RPMI7951 (cell line): ENCODE measurements at places on chromosomes 4 and X. TPM values are rescaled to one million over a fixed set of nuclear protein-coding genes. Genes with fewer than 3 reads are reported as not detected.

HS6ST2 gene
- not detected in 2 replicates for total RNA-seq

CHRDL1 gene
- 35.4 and 35.6 TPM in 2 replicates for total RNA-seq

VCX3A gene
- total RNA-seq, result not detected in 2 replicates

PAGE1 gene
- total RNA-seq, result 1.1 and 2.7 TPM in 2 replicates

ZNF630 gene
- 3.5 and 3.7 TPM in 2 replicates for total RNA-seq

IL21 gene
- not detected in 2 replicates for total RNA-seq

CLDN34 gene
- total RNA-seq, result 0.29 TPM in 1 of 2 replicates, not detected in the other

TMPRSS11E gene
- total RNA-seq, result not detected in 2 replicates

TECRL gene
- not detected in 2 replicates for total RNA-seq

XPNPEP2 gene
- total RNA-seq, result not detected in 2 replicates

SSX2B gene
- total RNA-seq, result 2.5 and 3.7 TPM in 2 replicates

LANCL3 gene
- 0.72 and 1.1 TPM in 2 replicates for total RNA-seq

SLC25A6 gene
- total RNA-seq, result 89.4 and 116 TPM in 2 replicates

SMIM10 gene
- 5.8 and 8.2 TPM in 2 replicates for total RNA-seq

WFS1 gene
- 28.4 and 29.4 TPM in 2 replicates for total RNA-seq

MAOA gene
- 0.29 and 0.72 TPM in 2 replicates for total RNA-seq

JADE1 gene
- 13.7 and 16.5 TPM in 2 replicates for total RNA-seq

GPR34 gene
- total RNA-seq, result not detected in 2 replicates

RBM46 gene
- not detected in 2 replicates for total RNA-seq

PNCK gene
- total RNA-seq, result not detected in 2 replicates

GLRA3 gene
- total RNA-seq, result not detected in 2 replicates

H2BW1 gene
- not detected in 2 replicates for total RNA-seq

FGF13 gene
- total RNA-seq, result 0.10 and 0.12 TPM in 2 replicates

PWWP3B gene
- total RNA-seq, result not detected in 2 replicates

GDI1 gene
- total RNA-seq, result 58.0 and 58.6 TPM in 2 replicates

BTC gene
- 0.12 and 0.20 TPM in 2 replicates for total RNA-seq

PCDH7 gene
- 0.60 and 1.2 TPM in 2 replicates for total RNA-seq

UGT2B10 gene
- not detected in 2 replicates for total RNA-seq

DGKK gene
- not detected in 2 replicates for total RNA-seq

NSG1 gene
- total RNA-seq, result not detected in 2 replicates

STPG2 gene
- total RNA-seq, result not detected in 2 replicates

FGG gene
- total RNA-seq, result not detected in 2 replicates

WAS gene
- total RNA-seq, result 0.84 and 1.5 TPM in 2 replicates

ADAD1 gene
- not detected in 2 replicates for total RNA-seq

ZCCHC12 gene
- not detected in 2 replicates for total RNA-seq

LRCH2 gene
- not detected in 2 replicates for total RNA-seq

RAB9B gene
- total RNA-seq, result under 0.01 TPM in 1 of 2 replicates, not detected in the other

STBD1 gene
- total RNA-seq, result 10.1 and 12.0 TPM in 2 replicates

USP53 gene
- total RNA-seq, result 7.9 and 11.9 TPM in 2 replicates

INPP4B gene
- 11.7 and 14.1 TPM in 2 replicates for total RNA-seq

ANK2 gene
- 7.0 and 10.5 TPM in 2 replicates for total RNA-seq

MAP7D2 gene
- total RNA-seq, result 0.60 and 0.88 TPM in 2 replicates

NEXMIF gene
- total RNA-seq, result not detected in 2 replicates

PNMA3 gene
- not detected in 2 replicates for total RNA-seq

RASSF6 gene
- total RNA-seq, result under 0.01 and 0.12 TPM in 2 replicates

PASD1 gene
- total RNA-seq, result not detected in 2 replicates

ABLIM2 gene
- total RNA-seq, result under 0.01 and 0.29 TPM in 2 replicates

IL13RA2 gene
- total RNA-seq, result 59.2 and 67.6 TPM in 2 replicates

REELD1 gene
- not detected in 2 replicates for total RNA-seq

ACOX3 gene
- total RNA-seq, result 10.7 and 12.6 TPM in 2 replicates

RNF212 gene
- not detected in 2 replicates for total RNA-seq

RHOH gene
- not detected in 2 replicates for total RNA-seq

ZNF518B gene
- 16.3 and 28.6 TPM in 2 replicates for total RNA-seq

NWD2 gene
- not detected in 2 replicates for total RNA-seq

CENPC gene
- total RNA-seq, result 15.0 and 17.5 TPM in 2 replicates

DTHD1 gene
- total RNA-seq, result not detected in 2 replicates

CT45A10 gene
- total RNA-seq, result 0.29 and 0.72 TPM in 2 replicates

JAKMIP1 gene
- total RNA-seq, result not detected in 2 replicates

EREG gene
- total RNA-seq, result 46.3 TPM in 2 replicates
